ENCODE measurements at places on chromosomes 3 and 15.
A peak's percentile ranks its signal among the peaks of the same experiment; 100 is the strongest.

DNA sequence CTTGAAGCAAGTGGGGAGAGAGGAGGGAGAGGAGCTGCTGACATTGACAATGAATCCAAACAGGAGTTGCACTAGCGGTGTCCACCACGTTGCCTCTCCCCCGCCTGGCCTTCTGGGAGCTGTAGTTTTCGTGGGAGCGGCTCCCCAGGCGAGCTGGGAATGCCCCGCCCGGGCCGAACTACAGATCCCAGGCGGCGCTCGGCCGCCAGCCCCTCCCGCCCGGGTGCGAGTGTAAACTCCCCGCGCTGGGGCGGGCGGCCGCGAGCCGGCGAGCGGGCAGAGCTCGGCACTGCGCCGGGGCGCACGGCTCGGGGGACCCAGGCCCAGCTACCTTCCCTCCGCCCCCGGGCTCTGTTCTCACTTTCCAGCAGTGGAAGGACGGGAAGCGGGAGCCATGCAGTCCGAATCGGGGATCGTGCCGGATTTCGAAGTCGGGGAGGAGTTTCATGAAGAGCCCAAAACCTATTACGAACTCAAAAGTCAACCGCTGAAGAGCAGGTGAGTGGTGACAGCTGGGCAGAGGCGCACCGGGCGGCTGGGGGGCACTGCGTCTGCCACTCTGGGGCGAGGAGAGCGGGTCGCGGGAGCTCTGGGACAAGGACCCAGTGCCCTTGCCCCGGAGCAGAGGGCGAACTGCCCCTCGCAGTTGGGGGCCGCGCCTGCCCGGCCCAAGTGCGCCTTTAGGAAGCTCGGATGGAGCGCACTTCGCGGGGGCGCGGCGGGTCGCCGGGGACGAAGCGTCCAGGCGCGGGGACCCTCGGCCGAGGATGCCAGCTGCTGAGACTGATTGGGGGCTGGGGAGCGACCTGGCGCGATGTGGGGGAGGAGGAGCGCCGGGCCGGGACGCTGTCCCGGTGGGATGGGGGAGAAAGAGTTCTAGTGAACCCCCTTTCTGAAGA is at the start of gene MITF:
MITF (plus strand) TSS at position 261 of the 899 bp plus-strand sequence; CDS start at position 395, 134 bp downstream.
- peak; percentile 65 for DNase-seq

- DNase-seq, result no peak
Observed at GRCh38 chr15:48646331-48646730, 822 bp upstream of the FBN1 start.

GRCh38 chr15:52288051-52288942 is 7.3 kb downstream of the MYO5C start:
- DNase-seq, result peak; percentile 61

DNA sequence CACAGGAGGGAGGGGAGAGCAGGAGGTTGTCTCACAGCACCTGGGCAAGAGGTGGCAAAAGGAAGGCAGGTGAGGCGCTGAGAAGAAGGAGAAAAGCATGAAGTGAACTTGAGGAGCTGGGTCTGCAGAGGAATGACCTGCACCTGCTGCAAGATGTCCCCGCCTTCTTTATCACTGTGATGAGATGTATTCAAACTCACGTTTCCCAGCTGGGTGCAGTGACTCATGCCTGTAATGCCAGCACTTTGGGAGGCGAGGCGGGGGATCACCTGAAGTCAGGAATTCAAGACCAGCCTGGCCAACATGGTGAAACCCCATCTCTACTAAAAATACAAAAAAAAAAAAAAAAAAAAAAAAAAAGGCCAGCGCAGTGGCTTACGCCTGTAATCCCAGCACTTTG is 22.2 kb upstream of the ZNF710 start:
- DNase-seq, result no peak

DNA sequence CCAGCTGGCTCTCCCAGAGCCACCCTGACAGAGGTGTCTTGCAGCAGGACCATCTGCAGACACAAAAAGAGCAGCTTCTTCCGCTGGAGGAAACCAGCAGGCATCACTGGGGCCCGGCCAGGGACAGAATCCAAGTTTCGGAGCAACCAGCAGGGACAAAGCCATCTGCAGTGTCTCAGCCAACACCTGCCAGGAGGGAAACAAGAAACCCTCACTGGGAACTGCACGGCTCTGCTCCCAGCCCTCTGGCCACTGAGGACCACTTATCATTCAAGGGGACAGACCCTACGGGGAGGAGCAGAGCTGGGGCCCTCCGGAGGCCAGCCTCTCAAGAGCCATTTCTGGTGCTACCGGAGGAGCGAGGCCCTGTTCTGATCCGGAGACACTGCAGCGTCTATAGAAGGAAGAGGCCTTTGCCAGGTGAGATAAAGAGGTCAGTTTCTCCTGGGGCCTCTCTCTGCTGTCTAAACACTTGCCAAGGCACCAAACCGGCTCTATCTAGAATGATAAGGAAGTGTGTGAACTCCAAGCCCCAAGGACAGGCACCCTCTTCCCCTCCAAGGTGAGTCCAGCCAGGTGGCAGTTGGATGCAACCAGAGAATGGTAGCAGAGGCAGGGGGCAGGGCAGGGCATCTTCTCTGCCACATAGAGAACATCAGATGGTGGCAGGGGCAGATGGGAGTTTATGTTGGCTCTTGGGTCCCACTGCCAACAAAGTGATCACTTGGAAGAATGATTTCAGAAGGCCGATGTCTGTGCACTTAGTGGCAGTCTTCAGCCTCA is 89.0 kb downstream of the CHSY1 start:
- no peak for DNase-seq

DNA sequence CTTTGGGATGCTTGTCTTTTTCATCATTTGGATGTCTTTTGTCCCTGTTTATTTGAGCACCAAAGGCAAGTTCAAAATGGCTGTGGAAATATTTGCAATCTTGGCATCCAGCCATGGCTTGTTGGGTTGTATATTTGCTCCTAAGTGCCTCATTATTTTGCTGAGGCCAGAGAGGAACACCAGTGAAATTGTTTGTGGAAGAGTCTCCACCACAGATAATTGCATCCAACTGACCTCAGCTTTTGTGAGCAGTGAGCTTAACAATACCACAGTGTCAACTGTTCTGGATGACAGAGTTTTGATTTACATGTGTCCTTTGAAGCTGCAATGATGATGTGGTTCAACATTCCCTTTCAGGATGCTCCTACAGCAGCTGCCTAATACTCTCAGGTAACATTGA is 83.0 kb upstream of the KCNAB1 start:
- DNase-seq, result peak; percentile 16

- DNase-seq, result no peak
Observed at GRCh38 chr3:4994823-4995499, 15.7 kb downstream of the BHLHE40 start.

DNA sequence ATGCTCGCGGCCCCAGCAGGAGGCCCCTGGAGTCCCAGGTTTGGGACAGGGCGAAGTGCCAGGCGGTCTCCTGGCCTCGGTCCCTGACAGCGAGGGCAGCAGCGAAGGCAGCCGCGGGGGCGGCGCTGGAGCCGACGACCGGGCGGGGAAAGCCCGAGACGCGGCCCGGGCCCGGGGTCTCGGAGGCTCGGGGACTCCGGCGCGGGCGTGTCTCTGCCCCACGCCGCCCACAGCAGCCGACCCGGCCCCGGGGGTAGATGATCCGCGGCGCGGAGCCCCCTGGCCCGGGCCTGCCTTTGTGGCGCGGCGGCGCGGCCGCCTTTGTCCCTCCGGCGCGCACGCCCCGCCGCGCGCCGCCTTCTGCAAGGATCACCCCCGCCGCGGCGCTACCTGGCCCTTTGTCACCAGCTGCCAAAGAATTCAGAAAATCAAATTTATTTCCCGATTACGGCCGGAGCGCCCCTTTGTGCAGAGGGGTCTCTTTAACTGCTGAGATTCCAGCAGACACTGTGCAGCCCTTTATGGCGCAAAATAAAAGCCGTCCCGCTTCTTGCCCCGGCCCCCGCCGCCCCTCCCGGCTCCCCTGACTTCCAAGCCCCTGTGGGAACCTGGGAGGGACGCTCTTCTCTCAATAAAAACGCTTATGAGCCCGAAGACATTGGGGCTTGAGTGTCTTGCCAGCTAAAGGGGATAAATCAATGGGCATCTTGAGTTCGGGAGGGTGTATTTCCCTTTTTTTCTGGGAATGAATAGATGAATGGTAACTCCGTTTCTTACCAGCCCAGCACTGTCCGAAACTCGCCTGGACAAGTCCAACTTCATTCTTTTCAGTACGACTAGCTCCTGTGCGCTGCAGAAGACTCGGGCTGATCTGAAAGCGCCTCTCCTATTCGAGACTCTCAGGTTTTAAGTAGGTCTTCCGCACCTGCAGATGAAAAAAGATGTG is 68.4 kb downstream of the HES1 start:
- DNase-seq, result no peak

- DNase-seq, result peak; percentile 15
Observed at GRCh38 chr15:27743638-27744037, 355.5 kb downstream of the OCA2 start.

DNA sequence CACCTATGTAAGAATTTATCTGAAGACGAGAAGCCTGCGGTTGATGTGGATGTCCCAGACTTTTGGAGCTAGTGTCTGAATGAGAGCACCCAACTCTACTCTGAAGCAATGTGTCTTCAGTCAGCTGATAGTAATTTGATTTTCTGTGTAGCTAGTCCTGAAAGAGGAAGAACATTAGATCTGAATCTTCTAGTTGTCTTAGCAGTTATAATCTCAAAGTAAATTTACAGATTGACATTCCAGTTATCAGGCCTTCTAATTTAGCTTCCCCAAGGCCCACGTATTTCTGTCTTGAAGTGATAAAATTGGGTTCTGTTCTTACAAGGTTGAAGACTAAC is 1.5 kb downstream of the TCAIM start:
- DNase-seq, result no peak

- DNase-seq, result no peak
Observed at GRCh38 chr3:76969996-76970615, 69.8 kb upstream of the ROBO2 start.

DNA sequence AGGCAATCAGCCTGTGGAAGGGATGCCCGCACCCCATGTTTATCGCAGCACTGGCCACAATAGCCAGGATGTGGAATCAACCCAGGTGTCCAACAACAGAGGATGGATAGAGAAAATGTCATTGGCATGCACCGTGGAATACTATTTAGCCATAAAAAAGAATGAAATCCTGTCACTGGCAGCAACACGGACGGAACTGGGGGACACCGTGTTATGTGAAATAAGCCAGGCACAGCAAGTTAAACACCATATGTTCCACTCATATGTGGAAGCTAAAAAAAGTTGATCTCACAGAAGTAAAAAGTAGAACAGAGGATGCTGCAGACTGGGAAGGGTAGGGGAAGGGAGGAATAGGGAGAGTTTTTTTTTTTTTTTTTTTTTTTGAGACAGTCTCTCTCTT is 15.6 kb downstream of the MELTF start:
- DNase-seq, result no peak

DNA sequence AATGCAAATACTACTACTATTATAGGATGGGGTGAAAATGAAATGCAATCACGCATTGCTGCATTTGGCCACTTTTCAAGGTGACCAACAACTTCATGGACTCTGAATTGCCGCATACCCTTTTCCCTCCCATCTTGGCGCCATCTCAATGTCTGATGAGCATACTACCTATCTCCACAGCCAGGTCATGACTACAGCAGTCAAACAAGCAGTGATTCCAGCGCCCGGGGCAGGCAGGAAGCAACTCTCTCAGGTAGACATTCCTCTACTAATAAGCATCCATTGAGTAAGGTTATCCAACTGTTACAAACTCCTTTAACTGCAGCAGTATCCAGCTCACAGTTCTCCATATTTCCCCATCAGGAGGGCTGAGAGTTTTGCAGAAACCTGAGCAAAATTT is 155.4 kb downstream of the ADAMTS17 start:
- no peak for DNase-seq

GRCh38 chr3:141401095-141401494 is 32.8 kb downstream of the ZBTB38 start:
- DNase-seq, result no peak

DNA sequence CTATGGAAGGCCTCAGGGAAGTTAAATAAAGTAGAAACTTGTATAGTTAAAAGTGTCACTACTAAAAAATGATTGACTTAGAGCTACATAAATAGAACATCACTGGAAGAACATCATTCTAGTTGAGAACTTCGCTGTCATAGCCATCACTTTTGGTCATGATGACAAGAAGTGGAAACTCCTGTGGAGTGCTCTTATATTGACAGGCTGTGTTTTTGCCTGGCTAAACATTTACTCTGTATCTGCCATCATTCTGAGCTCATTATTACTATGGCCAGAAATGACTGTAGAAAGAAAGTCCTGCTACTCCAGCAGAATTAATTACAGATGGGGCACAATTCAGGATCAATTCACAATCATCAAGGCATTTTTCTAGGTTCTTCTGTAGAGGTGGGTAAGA is 165.1 kb upstream of the GOLIM4 start:
- DNase-seq, result no peak

DNA sequence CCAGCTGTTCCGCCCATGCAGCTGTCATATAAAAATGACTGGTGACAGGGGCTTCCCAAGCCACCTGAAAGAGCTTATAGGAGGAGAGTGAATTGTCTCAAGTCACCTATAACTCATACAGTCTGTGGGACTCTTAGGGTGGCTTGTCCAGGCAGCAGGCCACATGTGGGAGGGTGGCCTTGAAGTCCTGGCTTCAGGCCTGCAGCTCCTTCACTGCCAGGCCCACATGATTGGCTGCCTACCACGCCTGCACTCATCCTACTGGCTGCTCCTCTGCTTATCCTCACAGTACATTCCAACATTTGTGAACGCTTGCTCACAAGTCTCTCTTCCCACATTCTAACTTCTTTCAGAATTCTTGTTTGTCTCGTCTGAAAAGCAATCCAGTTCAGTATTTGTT is 41.1 kb upstream of the TIPARP start:
- DNase-seq, result no peak

- DNase-seq, result no peak
Observed at GRCh38 chr3:94011233-94011711, 17.1 kb downstream of the STX19 start.

DNA sequence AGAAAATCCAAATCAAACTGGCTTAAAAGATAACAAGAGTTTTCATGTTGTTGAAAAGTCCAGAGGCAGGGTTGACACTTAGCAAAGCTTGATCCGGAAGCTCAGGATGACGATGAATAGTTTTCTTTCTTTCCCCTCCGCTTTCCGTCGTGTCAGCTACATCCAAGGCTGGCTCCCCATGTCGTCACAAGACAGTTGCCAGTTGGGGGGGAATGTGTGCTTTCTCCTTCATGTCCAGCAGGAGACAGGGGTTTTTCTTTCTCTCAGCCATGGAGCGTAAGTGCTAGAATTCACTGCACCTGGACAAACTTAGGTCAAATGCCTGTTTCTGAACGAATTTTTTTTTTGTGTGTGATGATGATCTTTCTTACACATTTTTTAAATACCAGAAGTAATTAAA is 273.8 kb upstream of the RGMA start:
- no peak for DNase-seq

- DNase-seq, result no peak
Observed at GRCh38 chr3:189229196-189229828, 57.5 kb downstream of the TPRG1 start.

DNA sequence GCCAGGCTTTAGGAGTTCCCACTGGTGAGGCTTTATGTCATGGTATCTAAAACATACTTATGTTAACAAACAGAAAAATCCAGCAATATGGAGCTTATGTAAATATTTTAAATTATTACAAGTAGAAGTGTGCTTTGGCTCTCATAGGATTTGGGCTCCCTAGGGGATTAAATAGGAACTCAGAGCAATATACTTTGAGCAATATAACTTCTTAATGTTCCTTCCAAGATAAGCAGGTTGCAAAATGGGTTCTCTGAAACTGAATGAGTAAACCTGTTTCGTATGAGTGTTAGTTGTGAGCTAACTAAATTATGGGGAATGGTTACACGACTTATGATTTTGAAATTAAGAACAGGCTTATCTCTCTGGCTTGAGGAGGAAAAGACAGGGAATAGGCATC is 366.1 kb upstream of the ZNF385D start:
- no peak for DNase-seq

Data from NCI-H510A (cell line).